ENCODE measurements at places on chromosomes 2 and 18.

- DNase-seq = no peak
Observed at GRCh38 chr2:217636578-217636977, 366.2 kb downstream of the TNS1 start.

GRCh38 chr2:140892436-140892835 is 1238.4 kb downstream of the LRP1B start:
- no peak for DNase-seq

- peak; percentile 82 for DNase-seq
Observed at GRCh38 chr2:41966431-41966893, 81.4 kb upstream of the PKDCC start.

- DNase-seq = peak; percentile 54
Observed at GRCh38 chr2:219017201-219017931, 23.9 kb downstream of the CFAP65 start.

DNA sequence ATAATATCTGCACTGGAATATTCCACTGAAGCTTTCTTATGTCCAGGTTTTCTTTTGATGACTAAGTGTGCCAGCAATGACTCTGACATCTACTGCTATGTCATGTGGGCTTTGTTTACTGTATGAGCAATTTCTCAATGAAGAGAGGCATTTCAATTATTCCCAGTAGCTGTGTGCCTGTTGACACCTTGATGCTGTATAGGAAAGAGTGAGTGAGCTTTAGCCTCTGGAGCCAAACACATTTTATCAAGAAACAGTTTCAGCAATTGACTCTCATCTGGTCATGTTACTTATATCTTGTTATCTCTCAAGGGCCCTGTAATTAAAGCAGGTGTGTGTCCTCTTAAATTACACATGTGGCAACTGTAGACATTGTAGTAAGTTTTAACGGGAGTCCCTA is 493.2 kb upstream of the FANCL start:
- DNase-seq = no peak

GRCh38 chr18:76842837-76843530 is 20.6 kb downstream of the ZNF236 start:
- DNase-seq = no peak

GRCh38 chr2:61946666-61947065 is 41.2 kb downstream of the COMMD1 start:
- no peak for DNase-seq

DNA sequence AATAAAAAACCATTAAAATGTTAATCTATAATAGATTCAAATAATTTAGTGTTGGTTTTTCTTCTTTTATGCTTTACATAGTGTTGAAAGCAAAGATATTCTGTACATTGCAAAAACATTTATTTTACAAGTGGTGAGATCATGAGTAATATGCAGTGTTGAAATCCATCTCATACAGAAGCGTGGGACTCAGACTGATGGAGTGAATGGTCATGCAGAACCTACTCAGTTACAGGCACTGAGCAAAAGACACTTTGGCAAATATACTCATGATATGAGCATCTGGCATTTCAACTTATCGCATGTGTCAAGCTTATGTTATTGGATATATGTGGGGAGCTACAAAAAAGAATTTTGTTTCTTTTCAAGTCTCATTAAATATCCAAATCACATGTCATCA is 620.2 kb upstream of the NETO1 start:
- DNase-seq = no peak

- DNase-seq = no peak
Observed at GRCh38 chr2:175404839-175405238, 223.3 kb upstream of the ATP5MC3 start.

- no peak for DNase-seq
Observed at GRCh38 chr2:124913868-124914267, 888.8 kb downstream of the CNTNAP5 start.

GRCh38 chr2:126828491-126828890 is 70.2 kb upstream of the TEX51 start:
- DNase-seq = no peak

DNA sequence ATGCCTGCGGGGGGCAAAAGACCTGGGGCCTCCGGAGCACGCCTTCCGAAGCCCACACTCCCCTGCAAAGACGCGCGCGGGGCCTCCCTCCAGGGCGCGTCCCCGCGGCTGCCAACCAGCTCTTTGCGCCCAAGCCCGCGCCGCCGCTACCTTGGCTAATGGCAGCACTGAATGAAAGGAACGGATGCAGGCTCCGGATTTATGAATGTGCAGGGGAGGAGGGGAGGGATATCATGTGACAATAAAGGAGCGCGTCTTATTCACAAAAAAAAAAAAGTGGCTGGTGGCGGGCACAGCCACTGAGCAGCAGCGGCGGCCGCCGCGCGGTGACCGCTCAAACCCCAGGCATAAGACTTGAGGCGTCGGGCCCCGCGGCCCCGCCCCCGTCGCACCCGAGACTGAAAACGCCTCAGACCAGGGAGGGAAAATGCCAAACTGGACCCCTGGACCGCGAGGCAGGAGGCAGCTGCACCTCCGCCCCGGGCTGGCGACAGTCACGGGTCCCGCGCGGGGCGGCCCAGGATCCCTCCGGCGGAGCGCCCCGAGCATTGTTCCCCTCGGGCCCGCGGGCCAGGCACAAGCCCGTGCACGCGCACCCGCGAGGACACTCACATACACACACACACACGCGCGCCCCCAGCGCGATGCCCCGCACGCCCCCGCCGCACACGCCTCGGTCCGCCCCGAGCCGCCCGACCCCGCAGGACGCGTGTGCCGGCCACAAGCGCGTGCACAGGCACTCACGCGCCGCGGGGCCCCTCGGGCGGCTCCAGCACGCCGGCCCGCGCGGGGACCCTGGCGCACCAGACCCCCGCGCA is 1.6 kb downstream of the SPRED2 start:
- peak; percentile 57 for DNase-seq

DNA sequence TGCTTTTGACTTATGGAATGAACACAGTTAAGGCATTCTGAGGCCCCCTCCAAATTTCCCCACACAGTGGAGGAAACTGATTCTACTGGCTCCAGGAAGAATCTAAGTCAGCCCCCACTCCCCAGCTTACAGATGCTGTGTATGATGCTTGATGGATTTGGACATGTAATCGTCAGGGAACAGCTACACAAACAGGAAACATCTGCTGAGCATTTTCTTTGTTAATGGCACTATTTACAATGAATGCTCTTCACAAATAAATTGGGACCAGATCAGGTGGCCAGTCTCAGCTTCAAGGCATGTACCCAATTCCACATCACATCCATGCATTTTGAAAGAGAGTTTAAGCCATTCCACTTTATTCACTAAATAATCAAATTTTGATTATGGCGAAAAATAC is 562.3 kb downstream of the SOX11 start:
- no peak for DNase-seq

DNA sequence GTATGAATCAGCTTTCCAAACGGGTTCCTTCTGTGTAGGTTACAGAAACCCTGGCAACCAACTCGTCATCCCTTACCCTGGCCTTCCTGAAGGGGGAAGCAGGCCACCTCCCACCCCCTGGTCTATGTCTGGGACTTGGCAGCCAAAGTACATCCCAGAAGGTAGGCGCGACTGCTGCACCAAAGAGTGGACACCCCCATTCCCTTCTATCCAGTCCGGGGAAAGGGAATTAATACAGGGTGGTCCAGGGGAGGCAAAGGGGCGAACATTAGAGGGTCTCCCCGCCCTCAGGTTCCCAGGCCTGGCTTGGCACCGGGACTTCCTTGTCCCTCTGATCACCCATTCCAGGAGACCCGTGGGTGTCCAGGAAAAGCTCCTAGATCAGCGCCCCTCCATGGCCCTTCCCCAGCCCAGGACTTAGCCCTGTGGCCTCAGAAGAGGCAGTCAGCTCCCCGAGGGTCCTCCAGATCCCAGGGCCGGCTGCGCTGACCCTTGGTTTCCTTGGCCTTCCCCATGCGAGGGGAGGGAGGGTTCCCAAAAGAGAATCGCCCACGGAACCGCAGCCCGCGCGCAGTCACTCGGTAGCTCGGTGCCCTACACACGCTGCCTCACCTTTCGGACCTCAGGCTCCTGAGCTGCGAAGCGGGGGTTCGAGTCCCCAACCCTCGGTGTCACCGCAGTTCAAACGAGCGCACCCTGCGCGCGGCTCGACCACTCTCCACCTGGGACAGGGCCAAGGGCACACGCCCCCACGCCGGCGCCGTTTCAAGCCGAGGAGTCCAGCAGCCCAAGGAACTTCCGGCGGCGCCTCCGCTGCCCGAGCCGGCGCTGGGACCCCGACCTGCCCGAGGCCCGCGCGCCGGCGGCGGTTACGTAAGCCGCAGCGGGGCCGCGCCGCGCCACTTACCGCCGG is at the start of gene PER2:
Gene PER2 (minus strand): TSS at position 874 of the 913 bp plus-strand sequence. CDS start 10,674 bp downstream, outside the sequence.
- DNase-seq = peak; percentile 27

- DNase-seq = peak; percentile 50
Observed at GRCh38 chr18:48676756-48677368, 138.0 kb downstream of the CTIF start.

- no peak for DNase-seq
Observed at GRCh38 chr2:126189527-126189926, 466.4 kb upstream of the GYPC start.

DNA sequence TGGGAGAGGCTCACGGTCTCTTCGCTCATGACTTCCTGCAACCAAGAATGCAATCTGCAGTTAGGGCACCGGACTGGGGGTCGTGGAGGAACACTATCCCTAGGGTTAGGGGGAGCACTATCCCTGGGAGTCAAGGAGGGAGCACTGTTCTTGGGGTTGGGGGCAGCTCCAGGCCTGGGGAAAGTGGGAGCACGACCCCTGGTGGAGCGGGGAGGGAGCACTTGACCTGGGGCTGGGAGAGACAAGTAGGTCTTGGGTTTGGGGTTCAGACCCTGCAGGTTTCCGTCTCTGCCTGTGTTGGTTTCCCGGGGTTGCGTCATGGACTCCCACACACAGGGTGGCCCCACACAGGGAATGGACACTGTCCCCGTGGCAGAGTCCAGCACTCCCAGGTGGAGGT is 133.6 kb downstream of the TPO start:
- no peak for DNase-seq

DNA sequence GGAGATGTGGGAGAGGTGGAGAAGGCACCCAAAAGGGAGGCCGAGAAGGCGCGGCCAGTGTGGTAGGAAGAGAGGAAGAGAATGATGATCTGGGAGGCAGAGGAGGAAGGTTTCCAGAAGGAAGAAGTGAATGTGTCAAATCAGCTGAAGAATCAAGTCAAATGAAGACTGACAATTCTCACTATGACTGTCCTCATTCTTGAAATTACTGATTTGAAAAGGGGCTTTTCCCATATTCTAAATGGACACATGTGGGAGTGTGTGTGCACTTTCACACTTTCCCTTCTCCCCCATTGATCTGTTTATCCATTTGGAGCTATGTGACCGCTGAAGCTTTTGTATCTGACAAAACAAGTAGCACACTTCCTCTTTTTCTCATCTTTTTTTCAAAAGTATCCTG is 6.1 kb downstream of the AFF3 start:
- DNase-seq = no peak

GRCh38 chr2:36770542-36771287 is 74.2 kb downstream of the VIT start:
- no peak for DNase-seq

DNA sequence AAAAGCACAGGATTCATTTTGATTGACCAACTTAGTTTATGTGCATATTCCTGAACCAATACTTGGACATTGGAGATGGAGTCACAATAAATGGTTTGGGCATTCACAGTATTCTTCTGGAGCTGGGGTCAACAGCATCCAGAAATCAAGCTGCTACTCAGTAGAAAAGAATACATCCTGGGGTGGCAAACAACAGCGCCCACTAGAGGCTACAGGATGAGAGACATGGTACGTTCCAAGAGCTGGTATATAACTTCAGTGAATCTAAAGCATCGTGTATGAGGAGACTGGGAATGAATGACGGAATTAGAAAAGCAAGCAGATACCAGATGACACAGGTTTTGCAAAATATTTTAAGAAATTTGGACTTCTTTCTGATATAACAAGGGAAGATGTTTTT is 142.9 kb upstream of the FIGN start:
- DNase-seq = no peak

- DNase-seq = no peak
Observed at GRCh38 chr2:50225021-50225928, 806.7 kb downstream of the NRXN1 start.

GRCh38 chr2:215319500-215319899 is 7.6 kb downstream of the ATIC start:
- no peak for DNase-seq

- no peak for DNase-seq
Observed at GRCh38 chr2:72849138-72849462, 23.3 kb upstream of the EXOC6B start.

GRCh38 chr2:218366621-218367414 is 10.2 kb downstream of the CATIP start:
- no peak for DNase-seq

GRCh38 chr2:135798762-135799161 is 38.2 kb downstream of the LCT start:
- DNase-seq = no peak

DNA sequence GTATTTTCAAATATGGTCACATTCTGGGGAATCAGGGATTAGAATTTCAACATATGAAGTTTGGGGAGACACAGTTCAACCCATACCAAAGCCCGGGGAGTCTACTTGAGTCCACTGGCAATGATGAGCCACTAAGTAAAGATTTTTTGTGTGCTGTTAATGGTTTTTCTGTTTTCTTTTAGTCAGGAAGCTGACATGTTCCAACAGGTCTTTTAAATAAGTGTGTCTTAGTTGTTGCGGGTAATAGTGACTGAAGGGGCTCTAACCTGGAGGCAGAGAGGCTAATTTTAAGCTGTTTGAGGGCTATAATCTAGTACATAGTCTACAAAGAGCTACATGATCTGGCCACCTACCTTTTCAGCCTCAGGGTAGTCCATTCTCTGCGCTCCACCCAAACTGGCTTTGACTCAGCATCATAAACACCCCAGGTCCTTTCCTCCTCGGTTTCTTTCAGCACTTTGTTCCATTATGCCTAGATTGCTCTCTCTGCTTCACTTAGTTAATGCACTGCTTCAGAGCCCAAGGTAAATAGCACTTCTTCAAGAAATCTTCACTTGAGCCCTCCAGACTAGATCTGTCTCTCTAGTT is 17.6 kb upstream of the UBE2E3 start:
- no peak for DNase-seq

- DNase-seq = no peak
Observed at GRCh38 chr2:47250586-47251403, 95.7 kb upstream of the STPG4 start.

- DNase-seq = no peak
Observed at GRCh38 chr2:160646684-160647444, 153.3 kb upstream of the RBMS1 start.

GRCh38 chr18:74496508-74497323 is 553 bp downstream of the CNDP2 start:
- no peak for DNase-seq

DNA sequence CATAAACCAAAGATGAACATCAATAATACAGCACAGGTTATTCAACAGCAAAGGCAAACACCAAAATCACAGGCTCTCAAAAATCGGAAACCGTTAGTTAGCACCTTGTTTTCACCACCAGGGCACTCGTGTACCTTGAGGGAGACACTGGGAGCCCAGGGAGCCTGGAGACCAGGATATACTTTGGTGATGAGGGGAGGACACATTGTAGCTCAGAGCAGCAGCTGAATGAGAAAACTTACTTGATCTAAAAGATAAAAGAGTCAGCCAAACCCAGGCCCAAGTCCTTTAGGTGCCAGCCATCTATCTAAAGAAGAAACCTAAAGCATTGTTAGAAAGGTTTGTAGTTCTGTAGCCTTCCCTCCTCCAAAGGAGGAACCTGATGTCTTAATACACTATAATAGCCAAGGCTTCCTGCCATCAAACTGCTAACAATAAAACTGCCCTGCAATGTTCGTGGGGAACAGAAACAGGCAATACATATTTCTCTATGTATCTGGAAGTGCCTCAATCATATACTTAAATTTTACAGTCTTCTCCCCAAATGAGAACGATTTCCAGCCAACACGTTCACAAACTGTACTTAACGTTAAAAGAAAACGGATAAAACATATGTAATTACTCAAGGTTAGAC is 19.3 kb downstream of the BCL11A start:
- no peak for DNase-seq
